Endodermal cell (in vitro differentiated cells): ENCODE measurements at places on chromosomes 7 and 10.
A peak's percentile ranks its signal among the peaks of the same experiment; 100 is the strongest.

GRCh38 chr7:2978408-2978807 lies 65.3 kb downstream of the CARD11 start:
- no peaks in the 10 kb centered on the region for H3K36me3 ChIP-seq
- H3K4me3 ChIP-seq, result peak overlapping the region; percentile 64
- peaks cover 7% of the 10 kb centered on the region for H3K4me1 ChIP-seq
- no peak overlapping the region for H3K27ac ChIP-seq
- DNase-seq, result peak; percentile 71

- H3K27ac ChIP-seq, result no peak overlapping the region
- no peaks in the 10 kb centered on the region for H3K36me3 ChIP-seq
- H3K4me3 ChIP-seq, result no peak overlapping the region
- H3K27me3 ChIP-seq, result no peaks in the 10 kb centered on the region
- no peak for DNase-seq
Measured at GRCh38 chr10:131811630-131812403, 89.0 kb upstream of the PPP2R2D start.

DNA sequence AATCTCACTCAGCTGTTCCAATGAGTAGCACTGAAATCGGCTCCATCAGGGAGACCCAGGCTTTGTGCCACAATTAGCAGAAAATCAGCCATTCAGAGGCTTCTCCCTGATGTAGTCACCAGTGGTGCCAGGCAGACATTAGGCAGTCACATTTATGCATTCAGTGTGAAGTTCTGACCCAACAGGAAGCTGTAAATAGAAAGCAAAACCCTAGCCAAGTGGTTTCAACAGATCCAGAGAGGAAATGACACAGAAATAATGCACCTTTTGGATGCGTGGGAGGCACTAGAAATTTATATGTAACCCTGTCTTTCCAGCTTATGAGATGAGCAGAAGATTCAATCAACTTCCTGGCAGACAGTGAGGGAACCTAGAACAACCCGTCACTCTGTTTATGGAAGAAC lies 186.4 kb downstream of the PDE1C start:
- no peaks in the 10 kb centered on the region for H3K4me1 ChIP-seq
- no peak overlapping the region for H3K4me3 ChIP-seq
- no peak for DNase-seq

DNA sequence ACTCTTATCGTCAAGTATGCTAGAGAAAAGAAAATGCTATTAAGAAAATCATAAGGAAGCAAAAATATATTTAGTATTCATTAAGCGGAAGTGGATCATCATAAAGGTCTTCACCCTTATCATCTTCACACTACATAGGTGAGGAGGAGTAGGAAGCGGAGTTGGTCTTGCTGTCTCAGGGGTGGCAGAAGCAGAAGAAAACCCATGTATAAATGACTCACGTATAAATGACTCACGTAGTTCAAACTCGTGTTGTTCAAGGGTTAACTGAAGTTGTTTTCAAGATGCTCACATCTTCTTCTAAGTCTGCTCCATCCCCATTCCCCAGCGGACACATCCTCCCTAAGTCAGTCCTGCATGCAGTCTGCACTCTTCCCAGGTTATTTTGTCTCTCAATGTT lies 72.4 kb downstream of the SFMBT2 start:
- no peaks in the 10 kb centered on the region for H3K36me3 ChIP-seq
- H3K27me3 ChIP-seq, result no peaks in the 10 kb centered on the region
- H3K27ac ChIP-seq, result no peak overlapping the region
- H3K4me3 ChIP-seq, result no peak overlapping the region
- H3K4me1 ChIP-seq, result no peaks in the 10 kb centered on the region
- DNase-seq, result no peak

DNA sequence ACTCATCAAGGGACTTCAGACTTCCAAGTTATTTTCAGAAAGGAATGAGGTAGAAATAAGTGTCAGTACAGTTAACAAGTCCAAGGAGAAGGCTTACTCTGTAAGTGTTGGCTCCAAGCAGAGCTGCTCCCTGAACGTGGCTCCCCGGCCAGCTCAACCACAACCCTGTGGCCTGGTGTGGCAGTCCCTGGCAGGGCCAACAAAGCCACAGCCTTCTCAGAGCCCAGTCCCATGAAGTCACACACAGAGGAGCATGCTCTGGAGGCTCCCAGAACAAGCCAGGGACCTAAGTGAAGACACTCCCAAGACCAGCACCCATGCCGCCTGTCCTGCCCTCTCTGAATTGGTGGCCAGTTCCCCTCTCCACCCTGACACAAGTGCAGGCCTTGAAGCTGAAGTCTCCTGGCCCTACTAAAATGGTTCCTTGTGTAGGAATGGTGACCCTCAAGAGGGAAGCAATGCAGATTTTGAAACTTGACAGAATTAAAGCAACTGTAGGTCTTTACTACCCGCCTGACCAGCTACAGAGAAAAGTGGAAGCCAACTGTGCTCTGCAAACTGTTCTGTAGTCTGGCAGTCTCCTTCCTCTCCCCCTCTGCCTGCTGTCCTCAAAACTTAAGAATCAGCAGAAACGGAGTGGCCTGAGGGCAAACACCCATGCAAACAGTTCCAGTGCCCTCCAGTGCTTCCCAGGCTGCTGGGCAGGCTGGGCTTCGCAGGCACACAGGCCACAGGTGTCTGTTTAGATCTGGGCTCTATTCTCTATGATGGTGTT lies 51.1 kb downstream of the NOD1 start:
- H3K36me3 ChIP-seq, result no peaks in the 10 kb centered on the region
- no peak for DNase-seq
- peaks cover under 1% of the 10 kb centered on the region for H3K4me1 ChIP-seq
- H3K27me3 ChIP-seq, result no peaks in the 10 kb centered on the region
- H3K4me3 ChIP-seq, result no peak overlapping the region

DNA sequence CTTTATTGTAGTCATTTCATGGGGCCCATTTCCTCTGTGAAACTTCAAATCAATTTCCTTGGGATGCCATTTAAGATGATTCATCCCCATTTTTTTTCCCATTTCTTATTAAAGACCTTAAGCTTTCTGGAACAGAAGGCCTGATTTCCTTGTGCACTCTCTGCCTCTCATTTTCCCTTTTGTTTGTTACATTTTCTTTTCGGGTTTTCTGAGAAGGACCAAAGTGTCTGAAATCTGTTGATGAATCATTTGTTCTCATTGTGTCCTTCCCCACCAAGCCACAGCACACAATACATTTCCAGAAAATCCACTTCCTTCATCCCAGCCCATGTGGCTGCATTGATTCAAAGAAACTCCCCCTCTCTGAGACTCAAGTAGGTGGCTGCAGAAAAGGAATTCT lies 372.4 kb downstream of the SFMBT2 start:
- H3K27ac ChIP-seq, result no peak overlapping the region
- no peak for DNase-seq
- no peak overlapping the region for H3K4me3 ChIP-seq
- H3K36me3 ChIP-seq, result no peaks in the 10 kb centered on the region
- H3K4me1 ChIP-seq, result no peaks in the 10 kb centered on the region

DNA sequence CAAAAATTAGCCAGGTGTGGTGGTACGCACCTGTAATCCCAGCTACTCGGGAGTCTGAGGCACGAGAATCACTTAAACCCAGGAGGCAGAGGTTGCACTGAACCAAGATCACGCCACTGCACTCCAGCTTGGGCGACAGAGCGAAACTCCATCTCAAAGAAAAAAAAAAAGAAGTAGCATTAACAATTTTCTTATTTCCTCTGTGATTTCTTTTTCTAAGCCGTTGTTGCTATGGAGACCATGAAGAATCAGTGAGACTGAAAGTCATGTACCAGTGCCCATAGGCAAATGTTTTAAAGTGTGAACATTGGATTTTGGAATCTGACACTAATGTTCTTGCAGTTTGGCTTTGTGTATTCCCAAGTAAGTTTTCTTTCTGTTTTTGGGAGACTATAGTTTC lies 18.4 kb upstream of the MAP3K8 start:
- no peak for DNase-seq
- no peak overlapping the region for H3K27ac ChIP-seq
- H3K36me3 ChIP-seq, result no peaks in the 10 kb centered on the region
- no peaks in the 10 kb centered on the region for H3K27me3 ChIP-seq
- H3K4me3 ChIP-seq, result no peak overlapping the region

DNA sequence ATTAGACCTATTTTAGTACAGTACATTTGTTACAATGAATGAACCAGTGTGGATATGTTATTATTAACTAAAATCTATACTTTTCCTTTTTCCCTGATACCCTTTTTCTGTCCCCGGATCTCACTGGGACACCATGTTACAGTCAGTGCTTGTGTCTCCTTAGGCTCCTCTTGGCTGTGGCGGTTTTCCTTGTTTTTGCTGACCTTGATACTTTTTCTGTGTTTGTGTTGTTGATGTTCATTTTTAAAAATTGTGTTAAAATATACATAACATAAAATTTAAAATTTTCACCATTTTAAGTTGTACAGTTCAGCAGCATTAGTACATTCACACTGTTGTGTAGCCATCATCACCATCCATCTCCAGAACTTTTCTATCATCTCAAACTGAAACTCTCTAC lies 54.2 kb upstream of the OSBPL3 start:
- no peak overlapping the region for H3K4me3 ChIP-seq
- no peak for DNase-seq
- H3K27ac ChIP-seq, result no peak overlapping the region
- no peaks in the 10 kb centered on the region for H3K27me3 ChIP-seq
- no peaks in the 10 kb centered on the region for H3K4me1 ChIP-seq

- peaks cover 25% of the 10 kb centered on the region for H3K27me3 ChIP-seq
- peak overlapping the region; percentile 96 for H3K4me3 ChIP-seq
- H3K27ac ChIP-seq, result peak overlapping the region; percentile 92
Measured at GRCh38 chr7:70695795-70696083, 436.2 kb upstream of the GALNT17 start.

- no peaks in the 10 kb centered on the region for H3K27me3 ChIP-seq
- no peak for DNase-seq
- no peaks in the 10 kb centered on the region for H3K4me1 ChIP-seq
- H3K36me3 ChIP-seq, result no peaks in the 10 kb centered on the region
- H3K27ac ChIP-seq, result no peak overlapping the region
Measured at GRCh38 chr7:141225916-141226618, 152.2 kb downstream of the TMEM178B start.

DNA sequence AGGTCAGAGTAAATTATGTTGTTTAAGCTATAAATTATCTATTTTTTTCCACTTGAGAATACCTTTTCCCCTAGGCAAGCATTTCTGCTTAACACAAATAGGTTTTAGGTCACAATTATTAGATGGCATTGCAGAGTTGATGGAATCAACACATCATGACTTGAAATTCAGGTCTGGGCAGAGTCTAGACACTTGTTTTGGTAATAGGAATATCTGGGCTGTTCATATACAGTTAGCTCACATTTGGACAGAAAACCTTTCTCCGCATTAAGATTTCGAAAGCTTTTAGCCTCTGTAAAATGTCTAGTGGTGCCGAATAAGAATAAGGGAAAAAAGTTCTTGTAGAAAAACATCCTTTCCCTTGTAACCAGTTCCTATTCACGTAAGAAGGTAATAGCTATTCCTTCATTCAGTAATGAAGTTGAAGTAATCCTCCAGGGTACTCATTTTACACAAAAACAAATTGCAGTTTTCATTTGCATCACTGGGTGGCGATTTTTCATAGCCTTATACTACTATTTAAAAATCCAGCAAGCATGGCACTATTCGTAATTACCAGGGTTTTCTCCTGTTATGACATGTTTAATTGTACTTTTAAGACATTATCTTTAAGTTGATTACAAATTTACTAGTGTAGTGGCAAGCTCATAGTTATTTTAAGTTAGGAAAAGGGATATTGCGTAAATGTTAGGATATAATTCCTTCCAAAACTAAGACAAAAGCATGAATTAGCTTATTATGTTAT lies 37.0 kb downstream of the RPA3 start:
- no peak overlapping the region for H3K27ac ChIP-seq
- no peaks in the 10 kb centered on the region for H3K27me3 ChIP-seq
- H3K36me3 ChIP-seq, result peaks cover 4% of the 10 kb centered on the region
- H3K4me1 ChIP-seq, result no peaks in the 10 kb centered on the region
- H3K4me3 ChIP-seq, result no peak overlapping the region

- no peak overlapping the region for H3K4me3 ChIP-seq
- no peaks in the 10 kb centered on the region for H3K36me3 ChIP-seq
- DNase-seq, result no peak
Measured at GRCh38 chr10:32582946-32583345, 137.0 kb downstream of the CCDC7 start.

- DNase-seq, result no peak
- H3K27ac ChIP-seq, result no peak overlapping the region
- H3K4me3 ChIP-seq, result no peak overlapping the region
- no peaks in the 10 kb centered on the region for H3K27me3 ChIP-seq
- no peaks in the 10 kb centered on the region for H3K4me1 ChIP-seq
Measured at GRCh38 chr10:4068629-4069028, 283.6 kb upstream of the KLF6 start.

DNA sequence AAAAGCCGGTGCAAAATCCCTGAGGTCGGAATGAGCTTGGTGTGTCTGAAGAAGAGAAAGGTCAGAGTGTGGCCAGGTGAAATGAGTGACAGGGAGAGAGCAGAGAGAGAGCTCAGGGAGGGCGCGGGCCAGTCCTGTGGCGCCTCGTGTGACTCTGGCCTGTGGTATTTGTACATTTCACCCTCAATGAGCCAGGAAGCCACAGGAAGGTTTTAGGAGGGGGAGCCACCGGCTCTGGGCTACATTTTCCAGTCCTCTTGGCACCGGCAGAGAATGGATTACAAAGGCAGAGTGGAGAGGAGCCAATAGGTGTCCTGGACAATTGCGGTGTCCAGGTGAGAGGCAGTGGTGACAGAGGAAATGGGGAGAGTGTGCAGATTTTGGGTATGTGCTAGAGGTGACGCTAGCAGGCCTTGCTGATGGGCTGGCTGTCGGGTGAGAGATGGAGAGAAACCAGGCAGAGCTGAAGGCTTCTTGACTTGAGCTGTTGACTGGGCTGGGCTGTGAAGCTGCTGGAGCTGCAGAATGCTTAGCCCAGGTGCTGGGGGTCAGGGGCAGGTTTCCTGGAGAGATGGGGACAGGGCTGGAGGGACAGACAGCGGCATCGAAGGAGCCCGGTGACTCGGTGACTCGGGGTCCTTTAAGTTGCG lies 38.1 kb downstream of the COL13A1 start:
- no peaks in the 10 kb centered on the region for H3K4me1 ChIP-seq
- no peaks in the 10 kb centered on the region for H3K27me3 ChIP-seq
- no peak overlapping the region for H3K4me3 ChIP-seq
- no peak overlapping the region for H3K27ac ChIP-seq
- H3K36me3 ChIP-seq, result no peaks in the 10 kb centered on the region

- H3K27ac ChIP-seq, result no peak overlapping the region
- no peaks in the 10 kb centered on the region for H3K4me1 ChIP-seq
- H3K27me3 ChIP-seq, result peaks cover 94% of the 10 kb centered on the region
- H3K36me3 ChIP-seq, result no peaks in the 10 kb centered on the region
Measured at GRCh38 chr10:100838986-100839385, 73.8 kb upstream of the SLF2 start.

GRCh38 chr7:117667456-117667855 lies 187.6 kb downstream of the CFTR start:
- no peaks in the 10 kb centered on the region for H3K36me3 ChIP-seq
- H3K4me1 ChIP-seq, result peaks cover 9% of the 10 kb centered on the region
- H3K27ac ChIP-seq, result no peak overlapping the region
- no peak for DNase-seq
- H3K27me3 ChIP-seq, result no peaks in the 10 kb centered on the region

DNA sequence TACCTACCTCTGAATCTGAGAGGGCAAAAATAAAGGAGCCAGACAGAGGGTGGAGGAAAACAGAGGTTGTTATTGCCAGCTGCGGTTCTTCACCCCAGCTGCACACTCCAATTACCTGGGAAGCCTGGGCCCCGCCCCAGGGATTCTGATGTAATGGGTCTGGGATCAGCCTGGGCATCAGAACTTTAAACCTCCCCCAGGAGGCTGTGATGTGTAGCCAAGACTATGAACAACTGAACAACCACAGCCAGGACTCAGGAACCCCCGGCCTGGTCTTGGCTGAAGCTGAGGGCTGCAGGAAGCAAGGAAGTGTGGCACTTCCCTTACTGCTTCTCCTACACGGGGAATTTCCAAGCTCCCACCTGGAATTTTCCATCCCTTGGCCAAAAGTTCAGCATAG lies 89.3 kb downstream of the HIP1 start:
- no peaks in the 10 kb centered on the region for H3K36me3 ChIP-seq
- H3K4me3 ChIP-seq, result no peak overlapping the region
- H3K27me3 ChIP-seq, result no peaks in the 10 kb centered on the region
- DNase-seq, result no peak
